SK-N-DZ (cell line): ENCODE measurements at places on chromosomes 11 and 22.
A peak's percentile ranks its signal among the peaks of the same experiment; 100 is the strongest.

DNA sequence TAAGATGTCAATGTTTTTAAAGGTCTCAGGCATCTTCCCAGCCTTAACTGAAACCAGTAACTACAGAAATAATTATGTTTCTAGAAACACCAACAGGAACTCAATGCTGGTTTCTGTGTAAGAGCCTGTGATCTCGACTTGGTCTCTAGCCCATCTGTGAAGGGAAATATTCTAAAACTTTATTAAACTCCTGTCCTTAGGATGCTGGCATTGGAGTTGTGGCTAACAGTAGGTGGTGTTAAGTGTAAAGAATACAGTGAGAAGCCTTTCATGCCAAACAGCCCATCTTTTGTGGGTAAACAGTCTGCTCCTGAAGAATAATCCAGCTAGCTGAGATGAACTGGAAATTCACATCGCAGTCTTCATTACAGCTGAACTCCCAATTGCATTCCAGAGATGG, 133.2 kb downstream of the ADAMTS15 start:
- no peak for DNase-seq

DNA sequence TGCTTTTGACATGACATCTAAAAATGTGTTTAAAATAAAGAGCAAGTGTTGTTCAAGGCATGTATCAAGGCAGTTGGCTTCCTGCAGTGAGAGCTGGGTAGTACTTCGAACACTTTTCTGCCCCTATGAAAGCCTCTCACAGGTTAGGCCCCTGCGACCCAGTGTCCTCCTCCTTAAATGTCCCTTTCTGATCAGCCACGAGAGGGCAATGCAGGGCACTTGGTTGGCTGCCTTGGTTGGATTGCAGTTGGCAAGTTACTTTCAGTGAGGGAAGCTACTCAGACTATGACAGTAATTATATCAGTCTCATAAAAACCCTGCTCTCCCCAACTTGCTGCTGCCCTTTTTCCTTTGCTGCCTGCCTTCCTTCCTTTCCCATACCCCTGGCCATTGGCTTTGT, 743.8 kb downstream of the NTM start:
- DNase-seq = no peak

DNA sequence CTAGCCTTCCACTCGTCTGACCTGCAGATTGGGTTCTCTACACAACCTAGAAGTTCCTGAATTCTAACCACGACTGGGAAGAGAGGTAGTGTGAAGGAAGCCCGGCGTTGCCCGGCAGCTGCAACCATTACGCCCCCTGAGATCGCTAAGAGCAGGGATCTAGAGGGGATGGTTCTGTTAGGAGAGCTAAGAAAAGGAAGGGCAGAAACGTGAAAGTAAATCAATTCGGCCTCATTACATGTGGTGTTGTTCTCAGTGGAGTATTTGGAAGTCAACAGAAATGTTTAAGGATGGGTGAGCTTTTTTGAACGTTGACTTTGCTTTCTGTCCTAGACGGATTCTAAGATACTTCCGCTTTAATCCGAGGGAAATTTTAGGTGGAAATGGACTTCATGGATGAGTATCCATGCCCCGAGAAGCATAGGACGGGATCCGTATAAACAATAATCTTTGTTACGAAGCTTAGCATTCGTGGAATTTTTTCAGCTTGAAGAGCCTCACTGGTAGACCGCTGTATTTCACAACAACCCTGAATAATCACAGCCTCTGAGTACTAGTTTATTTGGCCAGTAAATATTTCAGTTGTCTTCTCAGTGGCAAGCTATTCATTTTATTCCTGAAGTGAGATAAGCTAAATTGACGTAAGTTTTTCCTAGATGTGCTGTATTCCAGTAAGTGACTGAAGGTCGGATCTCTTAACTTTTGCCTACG, 629 bp downstream of the ATP5MG start:
- no peak for DNase-seq

DNA sequence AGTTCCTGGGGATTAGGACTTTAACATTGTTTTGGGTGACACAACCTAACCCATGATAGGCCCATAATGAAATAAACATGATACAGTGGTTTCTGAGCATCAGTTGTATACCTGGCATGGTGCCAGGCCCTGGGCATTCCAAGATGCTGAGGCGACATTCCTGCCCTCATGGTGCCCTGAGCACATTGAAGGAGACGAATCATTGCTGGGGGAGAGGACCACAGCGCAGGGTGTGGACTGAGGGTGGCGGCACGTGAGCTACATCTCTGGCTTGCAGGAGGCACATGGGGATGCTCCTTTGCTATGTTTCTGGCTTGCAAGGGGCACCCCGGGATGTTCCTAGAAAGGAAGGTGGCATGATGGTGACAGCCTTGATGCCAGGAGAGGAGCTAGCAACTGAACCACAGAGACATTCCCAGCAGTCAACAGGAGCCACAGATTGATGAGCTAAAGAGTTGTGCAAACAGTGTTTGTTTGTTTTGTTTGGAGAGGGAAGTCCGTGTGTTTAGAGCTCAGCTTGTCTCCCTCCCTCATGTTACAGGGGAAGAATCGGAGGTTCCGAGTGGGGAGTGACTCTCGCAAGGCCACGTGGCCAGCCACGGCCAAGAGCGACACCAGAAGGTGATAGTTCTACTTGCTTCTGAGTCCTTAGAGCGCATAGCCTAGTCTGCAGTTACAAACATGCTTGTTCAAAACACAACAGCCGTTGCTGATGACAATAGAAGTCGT, 106.4 kb downstream of the MIAT start:
- DNase-seq = no peak

DNA sequence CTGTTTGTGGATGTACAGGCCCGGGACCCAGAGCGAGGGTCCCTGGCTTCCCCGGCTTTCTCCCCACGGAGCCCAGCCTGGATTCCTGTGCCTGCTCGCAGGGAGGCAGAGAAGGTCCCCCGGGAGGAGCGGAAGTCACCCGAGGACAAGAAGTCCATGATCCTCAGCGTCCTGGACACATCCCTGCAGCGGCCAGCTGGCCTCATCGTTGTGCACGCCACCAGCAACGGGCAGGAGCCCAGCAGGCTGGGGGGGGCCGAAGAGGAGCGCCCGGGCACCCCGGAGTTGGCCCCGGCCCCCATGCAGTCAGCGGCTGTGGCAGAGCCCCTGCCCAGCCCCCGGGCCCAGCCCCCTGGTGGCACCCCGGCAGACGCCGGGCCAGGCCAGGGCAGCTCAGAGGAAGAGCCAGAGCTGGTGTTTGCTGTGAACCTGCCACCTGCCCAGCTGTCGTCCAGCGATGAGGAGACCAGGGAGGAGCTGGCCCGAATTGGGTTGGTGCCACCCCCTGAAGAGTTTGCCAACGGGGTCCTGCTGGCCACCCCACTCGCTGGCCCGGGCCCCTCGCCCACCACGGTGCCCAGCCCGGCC, 16.7 kb upstream of the ACR start:
- no peak for DNase-seq

GRCh38 chr11:35675901-35676610, 13.5 kb downstream of the TRIM44 start:
- DNase-seq = no peak

GRCh38 chr11:27153136-27153535, 112.5 kb downstream of the BBOX1 start:
- DNase-seq = no peak

DNA sequence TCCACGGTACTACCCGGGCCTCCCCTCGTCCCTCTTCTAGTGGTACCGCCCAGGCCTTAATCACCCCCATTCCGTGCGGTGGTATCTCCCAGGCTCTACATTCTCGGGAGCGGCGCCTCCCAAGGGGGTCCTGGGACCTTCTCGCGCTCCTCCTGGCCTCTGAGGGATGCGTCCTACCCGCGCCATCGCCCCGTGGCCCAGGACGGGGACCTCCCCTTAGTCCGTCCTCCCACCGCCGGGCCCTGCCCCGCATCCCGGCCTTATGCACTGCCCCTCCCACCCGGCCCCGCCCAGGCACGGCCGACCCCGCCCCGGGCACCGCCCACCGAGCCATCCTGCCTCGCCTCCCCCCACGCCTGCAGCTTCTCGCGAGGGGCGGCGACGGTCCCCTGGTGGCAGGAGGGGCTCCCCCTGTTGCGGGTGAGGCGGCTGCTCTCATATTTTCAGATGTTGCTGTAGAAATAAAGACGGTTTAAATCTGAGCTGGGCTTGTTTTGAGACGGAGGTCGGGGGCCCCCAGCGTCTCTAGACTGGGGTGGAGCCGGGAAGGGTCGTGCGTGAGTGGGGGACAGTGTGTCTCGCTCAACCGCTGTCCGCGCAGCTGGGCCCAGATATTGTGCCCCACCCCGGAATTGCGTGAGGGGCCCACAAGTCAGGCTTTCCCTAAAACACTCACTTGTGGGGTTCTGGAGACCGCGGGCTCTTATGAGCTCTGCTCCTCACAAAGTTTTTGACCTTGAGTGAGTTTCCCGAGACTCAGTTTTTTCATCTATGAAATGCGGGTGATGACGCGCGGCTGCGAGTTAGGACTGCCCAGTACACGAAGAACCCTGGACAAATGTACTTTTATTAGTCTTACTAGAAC, 828 bp upstream of the RAB1B start:
- peak; percentile 87 for DNase-seq

DNA sequence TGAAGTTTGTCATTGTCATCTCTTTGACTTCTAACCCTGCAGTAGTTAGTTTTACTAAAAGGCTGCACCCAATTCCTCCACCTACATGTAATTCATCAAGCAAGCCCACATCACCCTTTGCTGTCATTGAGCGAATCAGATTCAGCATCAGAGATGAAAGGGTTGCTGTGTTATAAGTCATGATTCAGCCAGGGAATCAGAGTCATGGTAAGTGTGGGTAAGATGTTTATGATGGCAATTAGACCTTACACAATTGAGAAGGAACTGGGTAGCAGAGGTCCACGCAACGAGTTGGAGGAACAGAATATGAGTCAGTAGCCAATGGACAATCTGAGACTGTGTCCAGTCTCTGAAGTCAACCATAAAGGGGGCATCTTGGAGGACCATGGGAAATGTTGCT, 162.8 kb upstream of the SNX19 start:
- DNase-seq = no peak

GRCh38 chr22:34113381-34113780, 193.1 kb upstream of the LARGE1 start:
- DNase-seq = no peak

- no peak for DNase-seq
Measured at GRCh38 chr11:32039149-32039548, 51.7 kb upstream of the RCN1 start.

DNA sequence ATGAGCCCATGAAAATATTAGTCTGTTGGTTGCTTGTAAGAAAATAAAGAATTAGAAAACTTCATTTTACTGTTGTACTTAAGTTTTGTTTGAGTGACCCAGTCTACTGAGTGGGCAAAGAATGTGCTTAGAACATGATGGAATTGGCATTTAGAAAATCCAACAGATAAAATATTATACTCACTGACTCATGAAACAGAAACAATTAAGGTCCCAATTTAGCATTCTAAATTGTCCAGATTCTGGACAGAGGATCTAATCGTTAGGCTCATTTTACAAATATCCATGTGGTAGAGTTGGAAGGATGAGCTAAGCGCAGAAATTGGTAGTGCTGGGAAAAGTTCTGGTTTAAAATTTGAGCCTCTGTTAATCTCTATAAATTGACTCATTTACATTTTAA, 45.4 kb downstream of the METTL15 start:
- DNase-seq = no peak

DNA sequence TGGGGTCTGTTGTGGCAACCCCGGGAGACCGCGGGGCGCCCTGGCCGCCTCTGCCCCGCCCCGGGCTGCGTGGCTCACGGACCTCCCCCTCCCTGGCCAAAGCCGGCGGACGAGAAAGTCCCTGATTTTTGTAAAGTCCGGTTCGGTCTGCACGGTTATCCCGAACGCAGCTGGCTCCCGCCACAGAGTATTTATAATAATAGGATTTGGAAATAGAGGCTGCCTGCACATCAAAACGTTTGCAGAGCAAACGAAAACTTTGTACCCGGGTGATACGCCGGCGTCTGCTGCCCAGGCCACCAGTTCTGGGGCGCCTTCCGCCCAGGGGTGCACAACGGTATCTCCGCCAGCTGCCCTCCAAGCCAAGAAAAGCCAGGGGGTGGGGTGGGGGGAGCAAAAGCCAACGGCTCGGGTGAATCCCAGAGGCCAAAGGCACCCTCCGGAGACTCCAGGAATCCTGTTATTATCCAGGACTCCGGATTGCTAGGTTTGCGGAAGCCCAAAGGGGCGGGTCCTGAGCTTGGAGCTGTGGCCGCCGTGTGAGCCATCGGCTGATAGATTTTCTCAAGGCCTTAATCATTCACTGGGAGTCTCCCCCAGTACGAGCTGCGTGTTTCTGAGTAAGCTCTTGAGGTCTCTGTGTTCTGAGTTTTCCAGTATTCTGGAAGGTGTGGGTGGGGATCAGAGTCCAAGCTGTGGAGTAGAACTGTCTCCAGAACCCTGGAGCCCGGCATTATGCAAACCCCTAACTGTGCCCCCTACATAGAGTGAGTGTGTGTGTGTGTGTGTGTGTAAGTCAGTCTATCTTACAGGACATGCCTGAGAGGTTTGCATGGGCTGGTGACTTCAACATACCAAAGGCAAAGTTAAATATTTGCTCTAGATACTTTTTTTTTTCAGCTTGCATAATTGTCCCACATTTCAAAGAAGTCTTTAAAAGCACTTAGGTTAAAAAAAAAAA, 673 bp upstream of the SHANK2 start:
- DNase-seq = no peak

- DNase-seq = no peak
Measured at GRCh38 chr22:47657224-47657623, 894.8 kb downstream of the TBC1D22A start.

GRCh38 chr11:11532574-11532973, 89.2 kb downstream of the GALNT18 start:
- no peak for DNase-seq

GRCh38 chr11:118082880-118083552, 3.7 kb downstream of the SMIM35 start:
- DNase-seq = no peak

GRCh38 chr11:12017243-12017678, 8.8 kb upstream of the DKK3 start:
- no peak for DNase-seq

- no peak for DNase-seq
Measured at GRCh38 chr22:35305525-35306070, 5.9 kb downstream of the TOM1 start.

DNA sequence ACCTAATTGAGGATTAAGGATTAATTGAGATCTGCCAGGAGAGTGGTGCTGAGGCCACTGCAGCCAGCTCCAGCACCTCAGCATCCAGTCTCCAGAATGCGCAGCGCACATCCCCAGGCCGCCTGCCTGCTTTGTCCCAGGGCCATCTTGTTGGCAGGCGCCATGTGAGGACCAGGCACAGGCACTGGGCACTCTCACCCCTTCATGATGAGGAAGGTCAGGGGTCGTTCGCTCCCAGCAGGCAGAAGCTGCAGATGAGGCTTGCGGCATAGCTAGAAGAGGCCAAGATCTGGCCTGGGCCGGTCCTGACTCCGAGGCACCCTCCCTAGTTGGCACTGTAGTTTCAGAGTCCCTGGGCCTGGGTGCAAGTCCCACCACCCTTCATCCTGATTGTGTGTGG, 6.4 kb downstream of the CABP2 start:
- DNase-seq = no peak

- DNase-seq = no peak
Measured at GRCh38 chr11:125177543-125177942, 13.0 kb downstream of the PKNOX2 start.

GRCh38 chr11:64867748-64868462, 10.5 kb downstream of the EHD1 start:
- DNase-seq = no peak
